CD14-positive monocyte (primary cell): ENCODE measurements at places on chromosomes 3 and 15.

DNA sequence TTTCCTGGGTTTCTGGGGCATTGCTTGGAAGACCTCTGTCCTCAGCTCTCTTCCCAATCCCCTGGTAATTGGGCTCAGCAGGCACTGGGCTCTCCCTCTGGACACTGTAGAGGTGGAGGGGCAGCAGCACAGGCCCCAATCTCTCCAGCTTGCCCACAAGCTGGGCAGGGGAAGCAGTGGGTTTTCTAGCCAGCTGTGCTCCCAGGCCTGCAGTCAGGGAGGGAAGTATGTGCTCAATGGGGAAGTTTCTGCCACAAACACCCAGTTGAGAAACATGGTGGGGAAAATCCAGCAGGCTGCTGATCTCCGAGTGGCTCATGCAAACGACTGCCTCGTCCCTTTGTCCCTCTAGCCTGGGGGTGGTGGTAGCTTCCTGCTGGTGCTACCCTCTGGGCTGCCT lies 12.8 kb upstream of the RFT1 start:
- H3K36me3 ChIP-seq = no peaks in the 10 kb centered on the region
- H3K27me3 ChIP-seq = no peaks in the 10 kb centered on the region
- peak; percentile 98 for DNase-seq

GRCh38 chr3:147372525-147373027 lies 33.8 kb downstream of the ZIC4 start:
- no peak for DNase-seq
- H3K4me1 ChIP-seq = no peaks in the 10 kb centered on the region
- H3K27me3 ChIP-seq = peaks cover 96% of the 10 kb centered on the region
- H3K4me3 ChIP-seq = no peak overlapping the region
- H3K36me3 ChIP-seq = no peaks in the 10 kb centered on the region

GRCh38 chr15:45343258-45343860 lies 35.0 kb downstream of the GATM start:
- H3K4me3 ChIP-seq = no peak overlapping the region
- no peaks in the 10 kb centered on the region for H3K4me1 ChIP-seq
- no peak overlapping the region for H3K27ac ChIP-seq

GRCh38 chr3:115323380-115323779 lies 176.3 kb upstream of the ZBTB20 start:
- H3K27ac ChIP-seq = no peak overlapping the region
- no peaks in the 10 kb centered on the region for H3K4me1 ChIP-seq
- H3K4me3 ChIP-seq = no peak overlapping the region
- H3K36me3 ChIP-seq = no peaks in the 10 kb centered on the region
- no peak for DNase-seq
- no peaks in the 10 kb centered on the region for H3K27me3 ChIP-seq

DNA sequence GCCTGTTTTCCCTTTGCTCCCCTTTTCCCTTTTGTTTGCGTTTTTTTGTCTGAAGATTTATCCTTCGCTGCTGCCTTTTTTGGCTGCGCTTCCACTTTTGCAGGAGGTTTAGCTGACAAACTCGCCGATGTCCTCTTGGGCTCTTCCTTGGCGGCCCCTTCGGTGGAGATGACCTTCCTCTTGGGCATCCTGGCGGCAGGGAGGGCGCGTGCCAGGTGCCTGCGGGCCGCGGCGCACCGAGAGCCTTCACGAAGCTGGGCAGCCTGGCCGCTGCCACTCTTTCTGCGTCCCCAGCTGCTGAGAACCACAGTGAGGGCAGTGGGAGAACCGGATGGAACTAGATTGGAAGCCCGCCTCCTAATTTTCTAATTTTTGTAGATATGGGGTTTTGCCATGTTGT lies 197.1 kb upstream of the C2CD4B start:
- no peak overlapping the region for H3K27ac ChIP-seq
- H3K27me3 ChIP-seq = no peaks in the 10 kb centered on the region
- no peak for DNase-seq
- no peaks in the 10 kb centered on the region for H3K36me3 ChIP-seq

DNA sequence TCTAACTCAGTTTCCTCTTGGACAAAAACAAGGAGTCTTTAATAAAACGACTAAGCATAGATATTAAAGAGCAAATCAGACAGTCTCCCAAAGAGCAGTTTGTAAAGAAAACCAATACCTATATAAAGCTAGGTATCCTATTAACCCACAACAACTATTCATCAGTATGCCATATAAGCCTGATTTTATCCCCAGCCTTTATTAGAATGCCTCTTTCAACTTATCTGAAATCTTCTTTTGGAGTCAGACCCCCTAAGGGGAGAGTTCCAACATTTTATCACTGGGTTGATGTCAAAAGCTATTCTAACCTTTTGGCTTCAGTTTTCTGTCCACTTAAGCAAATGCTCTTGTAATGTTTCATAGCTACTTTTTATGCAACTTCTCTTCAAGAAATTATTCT lies 17.8 kb downstream of the MAP2K5 start:
- DNase-seq = no peak
- no peak overlapping the region for H3K27ac ChIP-seq
- H3K4me3 ChIP-seq = no peak overlapping the region
- no peaks in the 10 kb centered on the region for H3K4me1 ChIP-seq
- H3K27me3 ChIP-seq = no peaks in the 10 kb centered on the region

- H3K27ac ChIP-seq = no peak overlapping the region
- H3K4me1 ChIP-seq = no peaks in the 10 kb centered on the region
- DNase-seq = no peak
- H3K4me3 ChIP-seq = no peak overlapping the region
- no peaks in the 10 kb centered on the region for H3K27me3 ChIP-seq
Measured at GRCh38 chr3:161940621-161940965, 444.0 kb downstream of the OTOL1 start.

GRCh38 chr3:139248593-139249255 lies 95.1 kb upstream of the MRPS22 start:
- no peak overlapping the region for H3K4me3 ChIP-seq
- no peaks in the 10 kb centered on the region for H3K4me1 ChIP-seq
- H3K36me3 ChIP-seq = no peaks in the 10 kb centered on the region
- peaks cover 2% of the 10 kb centered on the region for H3K27me3 ChIP-seq
- DNase-seq = no peak

DNA sequence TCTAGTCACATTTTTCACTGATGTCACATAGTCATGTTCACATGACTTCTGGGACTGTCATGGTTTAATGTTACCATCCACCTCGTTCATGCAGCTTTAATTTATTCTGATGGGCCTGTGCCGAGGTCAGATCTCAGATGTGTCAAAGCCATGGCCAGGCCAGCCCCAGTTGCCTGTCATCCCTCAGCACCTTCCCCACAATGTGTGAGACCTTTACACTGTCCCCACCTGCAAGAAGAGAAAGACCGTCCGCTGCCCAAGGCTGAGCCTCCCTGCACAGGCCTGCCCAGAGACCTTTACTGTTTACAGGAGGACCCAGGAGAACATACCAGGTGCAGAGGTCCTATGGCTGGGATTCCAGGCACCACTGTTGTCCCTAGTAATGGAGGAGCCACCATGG lies 12.8 kb upstream of the KLF15 start:
- no peak overlapping the region for H3K27ac ChIP-seq
- H3K4me1 ChIP-seq = no peaks in the 10 kb centered on the region
- no peak for DNase-seq
- no peaks in the 10 kb centered on the region for H3K36me3 ChIP-seq

- no peak overlapping the region for H3K27ac ChIP-seq
- H3K36me3 ChIP-seq = no peaks in the 10 kb centered on the region
- H3K4me1 ChIP-seq = no peaks in the 10 kb centered on the region
Measured at GRCh38 chr3:167274141-167274874, 105.8 kb downstream of the ZBBX start.

DNA sequence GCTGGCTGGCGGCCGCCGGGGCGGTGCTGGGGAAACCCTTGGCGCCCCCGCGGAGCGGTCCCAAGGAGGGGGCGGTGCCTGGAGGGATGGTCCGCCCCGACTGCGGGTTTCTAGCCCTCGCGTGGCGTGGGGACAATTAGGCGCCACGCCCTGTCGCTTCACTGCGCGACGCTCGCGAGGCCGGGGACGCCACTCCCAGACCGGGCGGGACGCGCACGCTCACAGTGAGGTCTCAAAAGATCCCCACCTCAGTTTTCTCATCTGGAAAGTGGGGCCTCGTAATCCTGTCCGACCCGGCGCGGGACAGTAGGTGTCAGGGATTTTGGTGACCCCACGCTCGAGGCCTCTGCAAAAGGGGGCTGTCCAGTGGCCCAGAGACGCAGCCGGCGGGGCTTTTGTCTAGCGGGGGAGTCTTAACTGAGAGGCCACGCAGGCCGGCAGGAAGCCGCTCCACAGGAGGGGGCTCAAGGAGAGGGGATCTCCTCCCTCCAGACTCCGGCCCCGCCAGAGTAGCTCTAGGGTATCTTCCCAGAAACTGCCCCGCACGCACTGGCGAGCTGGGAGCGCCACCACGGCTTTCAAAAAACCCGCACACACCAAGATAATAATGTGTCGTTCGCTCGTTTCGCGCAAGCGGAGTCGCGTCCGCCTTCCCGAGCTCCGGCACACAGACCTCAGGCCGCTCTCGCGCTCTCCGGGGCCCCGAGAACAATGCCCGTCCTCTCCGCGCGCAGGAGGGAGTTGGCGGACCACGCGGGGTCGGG lies 710 bp upstream of the CLK3 start:
- H3K36me3 ChIP-seq = peaks cover 14% of the 10 kb centered on the region
- peak overlapping the region; percentile 95 for H3K27ac ChIP-seq

GRCh38 chr15:66774001-66774814 lies 72.2 kb downstream of the SMAD6 start:
- H3K36me3 ChIP-seq = no peaks in the 10 kb centered on the region
- no peaks in the 10 kb centered on the region for H3K27me3 ChIP-seq
- no peak overlapping the region for H3K4me3 ChIP-seq
- no peaks in the 10 kb centered on the region for H3K4me1 ChIP-seq
- DNase-seq = peak; percentile 41

GRCh38 chr15:70219256-70219895 lies 121.7 kb upstream of the TLE3 start:
- peaks cover 6% of the 10 kb centered on the region for H3K4me1 ChIP-seq
- H3K36me3 ChIP-seq = no peaks in the 10 kb centered on the region
- no peak for DNase-seq
- H3K27ac ChIP-seq = no peak overlapping the region

GRCh38 chr3:185327062-185327461 lies 35.9 kb upstream of the MAP3K13 start:
- no peaks in the 10 kb centered on the region for H3K27me3 ChIP-seq
- H3K36me3 ChIP-seq = no peaks in the 10 kb centered on the region
- H3K4me1 ChIP-seq = peaks cover 51% of the 10 kb centered on the region
- no peak overlapping the region for H3K27ac ChIP-seq
- H3K4me3 ChIP-seq = no peak overlapping the region

GRCh38 chr3:43473244-43473643 lies 148.6 kb downstream of the ANO10 start:
- H3K36me3 ChIP-seq = no peaks in the 10 kb centered on the region
- no peak overlapping the region for H3K27ac ChIP-seq
- no peaks in the 10 kb centered on the region for H3K27me3 ChIP-seq
- no peaks in the 10 kb centered on the region for H3K4me1 ChIP-seq
- no peak for DNase-seq
- H3K4me3 ChIP-seq = no peak overlapping the region

DNA sequence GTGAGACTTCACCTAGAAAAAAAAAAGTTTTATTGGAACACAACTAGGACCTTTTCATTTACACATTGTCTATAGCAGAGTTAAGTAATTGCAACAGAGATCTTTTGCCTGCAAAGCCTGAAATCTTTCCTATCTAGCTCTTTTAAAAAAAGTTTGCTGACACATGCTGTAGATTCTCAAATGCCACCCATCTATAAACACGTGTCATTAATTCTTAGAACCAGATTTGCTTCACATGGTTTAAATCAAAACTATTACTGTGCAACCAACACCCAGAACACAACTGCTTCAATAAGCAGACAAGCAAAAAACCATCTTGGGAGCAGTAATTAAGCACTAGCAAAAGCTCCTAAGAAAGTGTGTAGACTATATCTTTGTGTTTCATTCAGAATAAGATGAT lies 55.0 kb downstream of the OXSM start:
- no peak overlapping the region for H3K4me3 ChIP-seq
- no peak overlapping the region for H3K27ac ChIP-seq
- H3K36me3 ChIP-seq = no peaks in the 10 kb centered on the region
- DNase-seq = no peak
- H3K27me3 ChIP-seq = no peaks in the 10 kb centered on the region
- H3K4me1 ChIP-seq = no peaks in the 10 kb centered on the region

- H3K4me1 ChIP-seq = no peaks in the 10 kb centered on the region
- H3K36me3 ChIP-seq = no peaks in the 10 kb centered on the region
Measured at GRCh38 chr3:58243976-58244585, 6.5 kb downstream of the ABHD6 start.

GRCh38 chr15:63891079-63891767 lies 57.5 kb upstream of the HERC1 start:
- H3K4me3 ChIP-seq = no peak overlapping the region
- no peaks in the 10 kb centered on the region for H3K36me3 ChIP-seq
- DNase-seq = peak; percentile 60
- H3K27me3 ChIP-seq = no peaks in the 10 kb centered on the region
- no peak overlapping the region for H3K27ac ChIP-seq

DNA sequence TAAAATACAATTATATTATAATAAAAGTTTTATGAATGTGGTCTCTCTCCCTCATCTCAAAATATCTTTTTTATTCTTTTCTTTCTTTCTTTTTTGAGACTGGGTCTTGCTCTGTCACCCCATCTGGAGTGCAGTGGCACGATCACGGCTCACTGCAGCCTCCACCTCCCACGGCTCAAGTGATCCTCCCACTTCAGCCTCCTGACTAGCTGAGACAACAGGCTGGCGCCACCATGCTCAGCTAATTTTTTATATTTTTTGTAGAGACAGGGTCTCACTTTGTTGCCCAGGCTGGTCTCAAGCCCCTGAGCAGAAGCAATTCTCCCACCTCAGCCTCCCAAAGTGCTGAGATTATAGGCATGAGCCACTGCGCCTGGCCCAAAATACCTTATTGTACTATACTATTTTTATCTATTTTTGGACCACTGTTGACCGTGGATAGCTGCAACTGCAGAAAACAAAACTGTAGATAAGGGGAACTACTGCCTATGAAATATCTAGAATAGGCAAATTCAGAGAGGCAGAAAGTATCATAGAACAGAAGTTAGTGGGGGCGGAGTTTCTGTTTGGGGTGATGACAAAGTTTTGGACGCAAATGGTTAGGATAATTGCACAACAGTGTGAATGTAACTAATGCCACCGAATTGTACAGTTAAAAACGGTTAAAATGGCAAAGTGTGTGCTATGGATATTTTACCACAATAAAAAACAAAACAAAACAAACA lies 66.6 kb downstream of the SLC12A8 start:
- peaks cover 93% of the 10 kb centered on the region for H3K4me1 ChIP-seq
- peak; percentile 87 for DNase-seq
- no peaks in the 10 kb centered on the region for H3K36me3 ChIP-seq

- no peaks in the 10 kb centered on the region for H3K27me3 ChIP-seq
- H3K4me3 ChIP-seq = no peak overlapping the region
- peaks cover 34% of the 10 kb centered on the region for H3K36me3 ChIP-seq
- peaks cover 11% of the 10 kb centered on the region for H3K4me1 ChIP-seq
- no peak for DNase-seq
Measured at GRCh38 chr15:98956796-98957553, 50.6 kb downstream of the PGPEP1L start.

GRCh38 chr3:172326993-172327392 lies 121.3 kb downstream of the GHSR start:
- no peak for DNase-seq
- peak overlapping the region; percentile 4 for H3K27ac ChIP-seq
- H3K4me1 ChIP-seq = no peaks in the 10 kb centered on the region
- no peaks in the 10 kb centered on the region for H3K27me3 ChIP-seq
- H3K4me3 ChIP-seq = no peak overlapping the region

GRCh38 chr3:127228866-127229265 lies 35.9 kb downstream of the PRR23E start:
- no peaks in the 10 kb centered on the region for H3K36me3 ChIP-seq
- no peak overlapping the region for H3K27ac ChIP-seq
- no peak overlapping the region for H3K4me3 ChIP-seq
- peaks cover 24% of the 10 kb centered on the region for H3K4me1 ChIP-seq
- no peak for DNase-seq
- no peaks in the 10 kb centered on the region for H3K27me3 ChIP-seq

- no peaks in the 10 kb centered on the region for H3K27me3 ChIP-seq
- H3K4me1 ChIP-seq = no peaks in the 10 kb centered on the region
- H3K36me3 ChIP-seq = no peaks in the 10 kb centered on the region
- H3K27ac ChIP-seq = no peak overlapping the region
Measured at GRCh38 chr3:54853573-54854404, 74.1 kb downstream of the LRTM1 start.
